ENCODE measurements at places on chromosomes 3 and 15.

- DNase-seq, result no peak
These were observed 65.4 kb upstream of the PEX5L start for GRCh38 chr3:180102134-180102533.

DNA sequence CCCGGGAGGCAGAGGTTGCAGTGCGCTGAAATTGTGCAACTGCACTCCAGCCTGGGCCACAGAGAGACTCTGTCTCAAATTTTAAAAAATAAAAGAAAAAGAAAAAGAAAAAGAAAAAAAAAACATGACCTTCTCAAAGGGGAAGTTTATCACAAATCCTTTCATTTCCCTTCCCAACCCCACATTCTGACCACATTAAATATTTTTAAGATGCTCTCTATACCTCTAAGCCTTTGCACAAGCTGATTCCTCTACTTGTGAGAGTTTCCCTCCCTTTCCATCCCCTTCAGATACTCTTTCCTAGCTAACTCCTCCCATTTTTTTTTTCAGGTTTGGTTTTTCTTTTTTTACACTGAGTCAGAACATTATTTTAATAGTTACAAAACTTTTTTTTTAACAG is 4.0 kb downstream of the HIGD1A start:
- DNase-seq, result no peak

- DNase-seq, result no peak
These were observed 19.1 kb downstream of the ST6GAL1 start for GRCh38 chr3:186949281-186949982.

GRCh38 chr15:44010089-44010488 is 183.3 kb downstream of the WDR76 start:
- no peak for DNase-seq

GRCh38 chr3:129794311-129795185 is 99.0 kb downstream of the TMCC1 start:
- no peak for DNase-seq

- DNase-seq, result no peak
These were observed 80.1 kb downstream of the SETD2 start for GRCh38 chr3:47083786-47084185.

GRCh38 chr3:185822221-185823000 is 2.4 kb downstream of the IGF2BP2 start:
- no peak for DNase-seq

DNA sequence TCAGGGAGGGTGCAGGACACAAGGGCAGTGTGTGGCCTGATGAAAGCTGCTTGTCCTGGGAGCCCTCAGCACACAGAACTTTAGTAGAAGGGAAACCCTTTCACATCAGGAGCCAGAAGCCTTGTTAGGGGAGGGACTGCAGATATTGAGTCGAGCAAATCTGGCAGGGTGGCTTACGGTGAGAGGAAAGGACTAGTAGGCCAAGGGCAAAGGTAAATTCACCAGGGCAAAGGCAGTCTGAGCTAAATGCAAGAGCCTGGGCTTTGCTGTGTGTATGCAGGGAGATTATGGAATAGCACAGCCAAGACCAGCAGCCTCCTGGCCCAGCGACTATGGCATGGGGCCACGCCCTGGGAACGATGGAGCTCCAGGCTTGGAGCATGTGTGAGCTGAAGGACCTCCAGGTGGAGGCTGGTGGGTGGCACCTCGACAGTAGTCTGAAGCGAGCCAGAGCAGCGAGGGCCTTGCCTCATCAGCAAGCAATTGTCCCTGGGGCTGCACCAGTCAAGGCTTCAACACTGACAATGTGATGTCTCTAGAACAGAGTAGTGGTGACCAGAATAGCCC is 76.1 kb downstream of the CCR1 start:
- no peak for DNase-seq

Data from activated T-cell treated with anti-CD3 and anti-CD28 coated beads, Interleukin-2, amount 50 U/mL, for 1 hour (primary cell).